ENCODE measurements at places on chromosomes 11 and 22. TPM values are rescaled to one million over a fixed set of nuclear protein-coding genes. Genes with fewer than 3 reads are reported as not detected.

DNA sequence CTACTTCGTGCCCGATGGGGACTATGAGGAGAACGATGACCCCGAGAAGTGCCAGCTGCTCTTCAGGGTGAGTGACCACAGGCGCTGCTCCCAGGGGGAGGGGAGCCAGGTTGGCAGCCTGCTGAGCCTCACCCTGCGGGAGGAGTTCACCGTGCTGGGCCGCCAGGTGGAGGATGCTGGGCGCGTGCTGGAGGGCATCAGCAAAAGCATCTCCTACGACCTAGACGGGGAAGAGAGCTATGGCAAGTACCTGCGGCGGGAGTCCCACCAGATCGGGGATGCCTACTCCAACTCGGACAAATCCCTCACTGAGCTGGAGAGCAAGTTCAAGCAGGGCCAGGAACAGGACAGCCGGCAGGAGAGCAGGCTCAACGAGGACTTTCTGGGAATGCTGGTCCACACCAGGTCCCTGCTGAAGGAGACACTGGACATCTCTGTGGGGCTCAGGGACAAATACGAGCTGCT lies 751 bp downstream of the FIBIN start:
- H3K4me1 ChIP-seq: no peaks in the 10 kb centered on the region
- no peak for DNase-seq
- H3K36me3 ChIP-seq: no peaks in the 10 kb centered on the region
- no peaks in the 10 kb centered on the region for H3K27me3 ChIP-seq
- no peak overlapping the region for H3K27ac ChIP-seq
- no peak overlapping the region for H3K4me3 ChIP-seq

- H3K4me1 ChIP-seq: no peaks in the 10 kb centered on the region
- H3K27ac ChIP-seq: no peak overlapping the region
- DNase-seq: peak; percentile 27
- no peak overlapping the region for H3K4me3 ChIP-seq
These were observed 73.9 kb upstream of the TENM4 start for GRCh38 chr11:79514695-79515094.

GRCh38 chr11:75339685-75340409 lies 11.6 kb downstream of the ARRB1 start:
- H3K4me3 ChIP-seq: no peak overlapping the region
- DNase-seq: no peak
- H3K4me1 ChIP-seq: peaks cover 77% of the 10 kb centered on the region
- H3K27me3 ChIP-seq: no peaks in the 10 kb centered on the region
- H3K36me3 ChIP-seq: peaks cover 28% of the 10 kb centered on the region

GRCh38 chr11:18704698-18705097 lies 6.1 kb downstream of the TMEM86A start:
- no peaks in the 10 kb centered on the region for H3K36me3 ChIP-seq
- no peak for DNase-seq

DNA sequence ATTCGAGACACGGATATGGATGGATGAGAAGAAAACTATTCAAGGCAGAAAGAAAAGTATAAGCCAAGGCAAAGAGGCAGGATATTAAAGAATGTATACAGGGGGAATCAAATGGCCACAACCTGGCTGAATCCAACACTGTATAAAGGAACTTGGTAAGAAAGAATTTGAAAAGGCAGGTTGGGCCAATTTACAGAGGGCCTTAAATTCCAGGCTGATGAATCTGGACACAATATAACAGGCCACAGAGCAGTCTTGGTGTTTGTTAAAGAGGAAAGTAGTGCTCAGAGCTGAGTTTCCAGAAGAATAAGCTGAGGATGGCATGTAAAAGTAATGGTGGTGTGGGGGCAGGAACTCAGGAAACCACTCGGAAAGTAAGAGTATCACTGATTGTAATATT lies 72.3 kb upstream of the POU2AF2 start:
- H3K4me1 ChIP-seq: no peaks in the 10 kb centered on the region
- no peak overlapping the region for H3K27ac ChIP-seq
- DNase-seq: no peak
- no peaks in the 10 kb centered on the region for H3K36me3 ChIP-seq
- H3K27me3 ChIP-seq: no peaks in the 10 kb centered on the region

DNA sequence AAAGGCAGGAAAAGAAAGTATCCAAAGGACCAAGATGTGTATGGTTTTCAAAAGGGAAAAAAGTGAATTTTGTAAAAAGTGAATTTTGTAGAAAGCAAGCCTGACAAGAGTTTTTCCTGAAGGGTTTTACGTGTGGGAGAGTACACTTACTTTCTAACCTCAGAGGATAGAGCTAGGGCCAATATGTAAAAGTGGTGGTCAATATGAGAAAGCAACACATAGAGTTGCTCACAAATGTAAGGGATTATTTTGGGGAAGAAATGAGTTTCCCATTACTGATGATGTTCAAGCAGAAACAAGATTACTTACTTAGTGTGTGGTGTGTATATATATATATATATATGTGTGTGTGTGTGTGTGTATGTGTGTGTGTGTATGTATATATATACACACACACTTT lies 162.5 kb downstream of the SWAP70 start:
- H3K27ac ChIP-seq: no peak overlapping the region
- no peaks in the 10 kb centered on the region for H3K36me3 ChIP-seq
- no peak overlapping the region for H3K4me3 ChIP-seq

DNA sequence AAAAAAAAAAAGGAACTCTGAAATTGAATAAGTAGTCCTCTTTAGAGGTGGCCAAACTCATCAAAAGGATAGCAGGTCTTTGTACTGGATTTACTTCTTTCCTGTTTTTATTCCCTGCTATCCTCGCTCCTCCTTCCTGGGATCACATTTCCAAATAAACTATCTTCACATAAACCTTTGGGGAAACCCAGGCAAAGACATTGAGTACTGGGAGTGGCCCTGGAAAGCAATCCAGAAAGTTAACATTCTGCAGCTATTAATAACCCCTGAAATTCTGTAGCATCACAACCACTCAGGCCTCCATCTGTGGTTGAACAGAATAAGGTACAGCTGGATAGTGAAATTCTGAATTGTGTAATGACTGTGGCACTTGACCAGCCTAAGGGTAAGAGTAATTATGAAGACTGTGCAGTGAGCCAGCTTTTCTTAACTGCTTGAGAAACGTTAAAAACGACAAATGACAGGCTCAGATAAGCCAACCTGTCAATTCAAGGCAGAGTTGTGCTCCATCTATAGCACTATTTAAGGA lies 58.8 kb downstream of the ISX start:
- H3K4me3 ChIP-seq: no peak overlapping the region
- H3K27ac ChIP-seq: no peak overlapping the region
- H3K36me3 ChIP-seq: peaks cover 3% of the 10 kb centered on the region

DNA sequence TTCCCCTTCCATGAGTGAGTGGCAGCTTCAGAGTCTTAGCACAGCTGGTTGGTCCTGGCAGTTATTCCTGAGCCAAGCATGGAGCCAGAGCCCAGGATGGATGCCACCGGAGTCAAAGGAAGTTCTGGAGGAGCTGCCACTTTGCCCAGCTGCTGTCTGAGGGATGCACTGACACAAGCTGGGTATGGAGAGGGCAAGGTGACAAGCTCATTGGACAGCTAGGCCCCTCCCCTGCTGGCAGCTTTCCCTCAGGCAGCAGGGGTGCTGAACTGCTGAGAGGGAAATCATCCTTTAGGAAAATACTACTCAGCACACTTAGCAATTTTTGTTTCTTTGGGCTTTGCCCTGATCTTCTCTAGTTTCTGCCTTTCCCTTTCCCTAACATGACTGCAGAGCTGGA lies 99.3 kb upstream of the SESN3 start:
- H3K4me3 ChIP-seq: no peak overlapping the region
- no peaks in the 10 kb centered on the region for H3K27me3 ChIP-seq
- DNase-seq: no peak
- no peaks in the 10 kb centered on the region for H3K4me1 ChIP-seq
- H3K36me3 ChIP-seq: no peaks in the 10 kb centered on the region

DNA sequence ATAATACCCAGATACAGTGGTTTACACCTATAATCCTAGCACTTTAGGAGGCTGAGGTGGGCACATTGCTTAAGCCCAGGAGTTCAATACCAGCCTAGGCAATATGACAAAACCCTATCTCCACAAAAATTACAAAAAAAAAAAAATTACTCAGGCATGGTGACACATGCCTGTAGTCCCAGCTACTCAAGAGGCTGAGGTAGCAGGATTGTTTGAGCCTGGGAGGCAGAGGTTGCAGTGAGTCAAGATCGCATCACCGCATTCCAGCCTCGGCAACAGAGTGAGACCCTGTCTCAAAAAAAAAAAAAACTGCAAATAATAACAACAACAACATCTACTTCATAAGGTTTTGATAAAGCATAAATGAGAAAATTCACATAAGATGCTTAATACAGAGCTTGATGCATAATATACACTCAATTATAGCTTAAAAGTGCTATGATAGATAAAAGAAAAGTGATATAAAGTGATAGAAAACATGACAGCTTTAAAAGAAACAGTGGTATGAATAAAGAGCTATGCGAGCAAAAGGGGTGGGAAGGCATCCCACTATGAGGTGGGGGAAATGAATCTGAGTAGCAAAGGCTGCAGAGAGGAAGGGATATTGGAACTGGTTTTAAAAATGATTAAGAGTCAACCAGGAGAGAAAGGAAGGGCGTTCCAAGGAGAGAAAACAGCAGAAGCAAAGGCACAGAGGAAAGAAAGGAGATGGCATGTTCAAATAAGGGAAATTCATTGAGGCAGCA lies 197.6 kb downstream of the KIF18A start:
- no peak for DNase-seq
- no peaks in the 10 kb centered on the region for H3K36me3 ChIP-seq
- H3K27me3 ChIP-seq: no peaks in the 10 kb centered on the region

- DNase-seq: no peak
- H3K27me3 ChIP-seq: no peaks in the 10 kb centered on the region
- no peak overlapping the region for H3K27ac ChIP-seq
- no peaks in the 10 kb centered on the region for H3K36me3 ChIP-seq
- no peak overlapping the region for H3K4me3 ChIP-seq
These were observed 16.9 kb downstream of the ADORA2A start for GRCh38 chr22:24444251-24444650.

- peak overlapping the region; percentile 83 for H3K4me3 ChIP-seq
- peaks cover 73% of the 10 kb centered on the region for H3K36me3 ChIP-seq
- peak; percentile 52 for DNase-seq
- no peaks in the 10 kb centered on the region for H3K27me3 ChIP-seq
These were observed 576 bp downstream of the TMEM258 start for GRCh38 chr11:61791737-61792309.

- H3K4me1 ChIP-seq: peaks cover 61% of the 10 kb centered on the region
- no peak overlapping the region for H3K27ac ChIP-seq
- no peaks in the 10 kb centered on the region for H3K36me3 ChIP-seq
These were observed 3.8 kb downstream of the SLC7A4 start for GRCh38 chr22:21028277-21029251.

Gene APOBEC3H
- total RNA-seq: not detected

Gene SLC25A45
- 0.92 TPM for total RNA-seq

Gene ZNF280A
- 24.4 TPM for total RNA-seq

Gene HSPA8
- 2,194 TPM for total RNA-seq
